ENCODE measurements at places on chromosomes 5 and 9.
A peak's percentile ranks its signal among the peaks of the same experiment; 100 is the strongest.

- no peak for DNase-seq
Measured at GRCh38 chr9:136609160-136609475, 53.6 kb upstream of the EGFL7 start.

- DNase-seq: peak; percentile 81
Measured at GRCh38 chr9:21995006-21995665, 545 bp downstream of the CDKN2B-AS1 start.

DNA sequence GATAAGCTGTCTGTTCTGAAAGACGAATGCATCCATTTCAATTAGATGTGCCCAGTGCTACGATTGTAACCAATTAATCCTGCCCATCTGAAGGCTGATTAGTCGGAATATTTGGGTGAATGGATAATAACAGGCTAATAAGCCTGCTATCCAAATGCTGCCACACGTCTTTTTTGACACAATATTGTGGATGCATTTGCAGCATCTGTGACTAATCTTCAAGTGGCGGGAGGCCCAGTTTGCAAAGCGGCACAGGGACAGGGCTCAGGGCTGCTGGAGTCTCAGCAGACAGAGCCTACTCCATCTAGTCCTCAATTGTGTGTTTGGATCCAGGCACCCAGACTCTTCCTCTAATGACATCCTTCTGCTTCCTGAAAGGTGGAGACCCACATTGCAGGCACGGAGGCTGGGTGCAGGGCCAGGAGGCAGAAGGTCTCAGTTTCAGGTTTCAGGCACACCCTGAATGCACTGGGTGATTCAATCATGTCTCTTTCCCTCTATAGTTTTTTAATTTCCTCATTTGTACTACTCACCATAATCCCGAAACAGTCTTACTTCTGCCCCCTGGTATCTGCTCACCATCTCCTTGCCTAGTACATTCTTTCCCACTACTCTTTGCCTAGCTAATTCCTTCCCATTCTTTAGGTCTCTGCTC is 169.6 kb downstream of the ASTN2 start:
- no peak for DNase-seq

DNA sequence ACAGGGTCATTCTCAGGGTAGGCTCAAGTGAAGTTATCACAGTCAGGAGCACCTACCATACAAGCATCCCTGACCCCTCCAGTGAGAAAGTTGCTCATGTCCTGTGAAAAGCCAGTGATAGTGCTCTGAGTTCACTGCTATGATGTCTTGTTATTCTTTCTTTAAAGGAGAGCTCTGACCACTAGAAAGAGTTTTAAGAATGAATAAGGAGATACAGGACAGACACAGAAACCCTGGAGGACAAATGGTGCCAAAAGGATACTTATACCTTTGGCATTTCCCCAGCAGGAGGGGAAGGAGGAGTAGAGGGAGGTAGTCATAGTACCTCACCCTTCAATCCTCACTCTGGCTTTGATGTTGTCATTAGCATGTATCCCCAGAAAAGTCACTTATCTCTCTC is 84.0 kb upstream of the AGXT2 start:
- DNase-seq: no peak

DNA sequence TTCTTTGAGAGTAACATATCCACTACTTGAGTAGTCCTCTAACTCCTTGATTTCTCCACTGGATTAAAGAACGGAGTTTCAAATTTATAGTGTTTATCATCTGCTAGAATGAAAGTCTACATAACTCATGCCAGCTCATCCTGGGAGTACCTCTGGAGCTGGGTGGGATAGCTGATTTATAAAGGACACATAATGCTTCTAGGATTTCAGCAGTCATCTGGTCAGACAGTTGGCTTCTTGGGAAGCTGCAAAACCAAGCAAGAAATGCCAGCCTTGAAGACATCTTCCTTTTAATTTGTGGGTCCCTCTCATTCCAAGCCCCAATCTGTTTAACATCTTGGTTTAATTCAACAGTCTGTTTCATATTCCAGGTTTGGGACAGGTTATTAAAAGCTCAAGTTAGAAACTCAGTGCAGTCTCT is 3.2 kb downstream of the GALNT10 start:
- no peak for DNase-seq

- DNase-seq: no peak
Measured at GRCh38 chr5:76626738-76627137, 3.5 kb upstream of the F2RL2 start.

DNA sequence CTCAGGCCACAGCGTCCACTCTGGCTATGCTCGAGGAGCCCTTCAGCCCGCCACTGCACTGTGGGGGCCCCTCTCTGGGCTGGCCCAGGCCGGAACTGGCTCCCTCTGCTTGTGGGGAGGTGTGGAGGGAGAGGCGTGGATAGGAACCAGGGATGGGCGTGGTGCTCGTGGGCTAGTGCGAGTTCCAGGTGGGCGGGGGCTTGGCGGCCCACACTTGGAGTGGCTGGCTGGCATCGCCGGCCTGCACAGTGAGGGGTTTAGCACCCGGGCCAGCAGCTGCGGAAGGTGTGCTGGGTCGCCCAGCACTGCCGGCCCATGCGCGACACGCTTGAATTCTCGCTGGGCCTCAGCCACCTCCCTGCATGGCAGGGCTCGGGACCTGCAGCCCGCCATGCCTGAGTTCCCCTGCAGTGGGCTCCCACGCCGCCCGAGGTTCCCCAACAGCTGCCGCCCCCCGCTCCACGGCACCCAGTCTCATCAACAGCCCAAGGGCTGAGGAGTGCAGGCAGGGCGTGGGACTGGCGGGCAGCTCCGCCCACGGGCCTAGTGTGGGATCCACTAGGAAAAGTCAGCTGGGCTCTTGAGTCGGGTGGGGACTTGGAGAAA is 103.8 kb downstream of the YTHDC2 start:
- DNase-seq: no peak

DNA sequence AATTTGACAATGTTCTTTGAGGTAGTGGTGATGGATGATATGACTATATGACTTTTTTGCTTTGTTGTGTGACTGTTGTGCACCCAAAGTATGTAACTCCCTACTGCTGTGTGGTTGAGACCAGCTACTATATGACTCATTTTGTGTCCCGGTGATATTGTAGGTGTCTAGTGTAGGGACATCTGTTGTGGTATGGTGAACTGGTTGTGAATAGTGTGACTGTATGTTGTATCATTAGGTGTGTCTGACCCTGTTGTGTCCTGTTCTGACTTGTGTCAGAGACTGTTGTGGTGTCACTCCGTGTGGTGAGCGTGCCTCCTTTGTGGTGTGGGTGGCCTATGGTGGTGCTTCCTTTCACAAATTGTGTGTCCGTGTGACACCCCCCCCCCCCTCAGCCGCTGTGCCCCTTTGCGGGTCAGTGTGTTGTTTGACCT is 11.2 kb upstream of the CXXC5 start:
- peak; percentile 47 for DNase-seq

- DNase-seq: no peak
Measured at GRCh38 chr5:177128551-177128981, 5.0 kb upstream of the NSD1 start.

GRCh38 chr9:70498866-70499265 is 84.4 kb upstream of the KLF9 start:
- DNase-seq: no peak

GRCh38 chr9:105064248-105065097 is 136.5 kb upstream of the ABCA1 start:
- peak; percentile 98 for DNase-seq

DNA sequence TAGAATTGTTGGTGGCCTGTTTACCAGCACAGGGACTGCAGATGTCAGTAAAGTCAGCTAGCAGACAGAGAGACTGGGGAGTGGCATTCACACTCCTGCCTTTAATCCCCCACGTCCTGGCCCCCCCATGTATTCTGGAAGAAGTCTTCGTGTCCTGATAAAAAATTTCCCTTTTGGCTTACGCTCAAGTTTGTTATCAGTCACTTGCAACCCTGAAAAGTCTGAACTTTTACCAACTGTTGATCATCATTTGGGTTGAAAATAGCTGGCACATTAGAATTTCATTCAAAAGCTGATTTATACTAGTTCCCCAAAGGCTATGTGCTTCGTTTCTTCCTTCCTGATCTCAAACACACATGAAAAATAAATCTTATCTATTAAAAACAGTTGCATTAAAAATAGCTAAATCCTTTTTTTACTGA is 5.8 kb upstream of the CRHBP start:
- no peak for DNase-seq

DNA sequence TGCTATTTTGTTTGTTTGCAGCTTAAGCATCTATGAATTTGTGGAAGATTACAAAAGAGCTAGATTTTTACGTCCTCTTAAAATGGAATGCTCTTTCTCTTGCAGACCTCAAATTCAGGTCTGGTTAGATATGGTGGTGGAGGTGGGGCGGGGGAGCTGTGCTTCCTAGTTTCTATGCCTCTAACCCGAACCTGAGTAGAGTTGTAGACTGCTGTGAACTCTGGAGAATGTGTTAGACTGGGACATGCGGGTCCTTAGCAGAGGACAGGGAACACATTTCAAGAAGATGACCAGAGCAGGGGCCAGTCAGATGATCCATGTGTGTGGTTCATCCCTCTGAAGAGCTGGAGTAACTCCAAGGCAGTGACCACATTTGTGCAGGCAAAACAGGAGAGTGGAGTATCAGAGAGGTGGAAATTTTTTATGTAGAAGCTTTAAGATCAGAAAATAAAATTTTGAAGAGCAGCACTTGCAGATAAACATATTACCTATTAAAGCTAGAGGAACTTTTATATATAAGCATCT is 154.9 kb downstream of the FAM174A start:
- peak; percentile 23 for DNase-seq

DNA sequence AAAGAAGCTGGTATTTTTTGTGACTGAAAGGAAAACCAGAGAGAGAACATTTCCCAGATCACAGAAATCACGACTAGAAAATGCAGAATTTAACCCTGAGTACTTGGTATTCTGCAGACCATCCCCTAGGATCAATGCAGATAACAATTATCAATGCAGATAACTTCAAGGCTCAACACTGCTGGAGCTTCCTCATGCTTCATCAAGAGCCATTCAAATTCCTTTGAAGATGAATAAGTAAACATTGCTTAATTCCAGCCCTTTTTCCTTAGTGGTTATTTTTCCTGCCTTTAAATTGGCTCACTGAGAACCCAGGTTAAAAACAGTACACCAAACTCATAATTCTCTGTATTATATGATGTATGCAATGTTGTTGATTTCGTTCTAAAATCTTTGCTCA is 370.1 kb upstream of the TLE4 start:
- no peak for DNase-seq

DNA sequence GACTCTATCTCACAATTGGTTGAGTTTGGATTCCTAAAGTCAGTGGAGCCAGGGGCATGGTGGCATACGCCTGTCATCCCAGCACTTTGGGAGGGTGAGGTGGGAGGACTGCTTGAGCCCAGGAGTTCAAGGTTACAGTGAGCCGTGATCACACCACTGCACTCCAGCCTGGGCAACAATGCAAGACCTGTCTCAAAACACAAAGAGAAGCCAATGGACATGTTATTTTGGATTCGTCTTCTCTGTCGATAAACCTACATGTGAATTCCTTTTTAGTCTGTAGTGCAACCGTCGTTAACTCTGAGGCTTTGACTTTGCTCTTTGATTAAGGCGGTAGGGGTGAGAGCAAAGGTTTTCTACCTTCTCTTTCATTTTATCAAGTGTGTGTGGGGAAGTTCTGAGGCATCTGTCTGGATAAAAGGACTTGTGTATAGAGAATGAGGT is 142.7 kb downstream of the KDM4C start:
- DNase-seq: no peak

DNA sequence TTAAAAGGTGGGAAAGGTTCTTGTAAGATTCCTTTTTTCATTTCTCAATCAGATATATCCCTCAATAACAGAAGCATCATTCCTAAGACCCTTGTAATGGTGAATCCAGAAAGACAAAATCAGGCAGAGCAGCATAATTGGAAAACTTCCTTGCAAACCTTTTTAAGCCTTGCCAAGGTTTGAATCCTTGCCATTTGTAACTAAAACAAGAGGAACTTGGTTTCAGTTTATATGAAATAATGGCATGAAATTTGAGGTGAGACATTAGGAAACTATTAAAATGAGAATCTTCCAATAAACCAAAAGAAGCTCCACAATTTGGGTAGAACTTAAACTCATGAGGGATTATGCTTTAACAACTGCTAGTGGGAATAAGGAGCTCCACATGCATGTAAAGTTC is 384.7 kb upstream of the SMC2 start:
- DNase-seq: no peak

DNA sequence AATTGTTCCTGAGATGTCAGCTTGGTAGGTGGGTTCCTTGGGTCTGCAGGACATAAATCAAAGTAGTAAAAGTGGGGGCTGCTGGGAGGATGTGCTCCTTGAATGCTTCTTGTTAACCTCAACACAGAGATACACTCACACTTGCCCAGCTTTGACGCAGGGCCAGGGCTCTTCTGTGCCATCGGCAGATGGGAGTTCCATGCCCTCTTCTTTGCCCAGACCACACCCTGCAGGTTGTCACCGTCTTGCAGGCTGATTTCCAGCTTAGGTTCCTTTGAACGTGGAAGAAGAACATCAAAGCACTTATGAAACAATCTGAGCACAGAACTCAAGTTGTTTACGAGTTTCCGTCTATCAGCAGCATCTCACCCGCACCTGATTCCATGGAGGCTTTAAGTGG is 11.0 kb downstream of the DBH start:
- no peak for DNase-seq

DNA sequence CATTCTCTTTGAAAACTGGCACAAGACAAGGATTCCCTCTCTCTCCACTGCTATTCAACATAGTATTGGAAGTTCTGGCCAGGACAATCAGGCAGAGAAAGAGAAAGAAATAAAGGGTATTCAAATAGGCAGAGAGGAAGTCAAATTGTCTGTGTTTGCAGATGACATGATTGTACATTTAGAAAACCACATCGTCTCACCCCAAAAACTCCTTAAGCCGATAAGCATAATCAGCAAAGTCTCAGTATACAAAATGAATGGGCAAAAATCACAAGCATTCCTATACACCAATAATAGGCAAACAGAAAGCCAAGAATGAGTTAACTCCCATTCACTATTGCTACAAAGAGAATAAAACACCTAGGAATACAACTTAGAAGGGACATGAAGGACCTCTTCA is 21.0 kb upstream of the EPB41L4A start:
- DNase-seq: no peak

GRCh38 chr5:76625087-76625815 is 2.0 kb upstream of the F2RL2 start:
- DNase-seq: no peak

DNA sequence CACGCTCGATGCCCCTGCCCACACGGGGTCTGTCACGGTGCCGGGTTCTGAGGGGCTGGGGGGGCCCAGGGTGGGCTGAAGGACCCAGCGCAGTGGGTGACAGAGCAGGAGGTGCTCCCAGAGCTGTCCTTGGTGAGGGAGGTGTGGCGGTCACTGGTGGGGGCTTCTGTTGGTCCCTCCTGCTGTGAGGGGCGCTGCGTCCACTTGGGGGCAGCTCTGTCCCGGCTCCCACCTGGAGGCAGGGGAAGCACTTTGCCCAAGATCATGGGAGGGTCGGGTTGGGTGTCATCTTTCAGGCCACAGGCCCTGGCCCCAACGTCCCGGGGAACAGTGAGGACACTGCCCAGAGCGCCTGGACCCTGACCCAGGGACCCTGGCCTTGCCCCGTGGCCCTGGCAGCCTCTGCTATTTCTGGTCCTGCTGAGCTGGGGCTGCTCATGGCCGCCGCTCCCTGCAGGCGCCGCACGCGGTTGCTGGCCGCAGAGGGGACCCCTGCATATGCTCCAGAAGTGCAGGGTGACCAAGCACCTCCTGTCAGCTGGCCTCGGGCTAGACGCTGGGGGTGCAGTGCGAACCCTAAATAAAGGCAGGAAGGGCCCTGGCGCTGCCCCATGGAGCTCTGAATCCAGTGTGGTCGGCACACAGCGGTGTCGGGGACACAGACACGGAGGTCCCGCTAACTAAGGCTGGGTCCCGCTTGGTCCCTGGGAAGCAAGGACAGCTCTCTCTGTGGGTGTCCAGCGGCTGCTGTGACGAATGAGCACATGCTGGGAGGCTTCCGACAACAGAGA is 11.6 kb upstream of the RNU6ATAC start:
- no peak for DNase-seq
